Muscle of arm (tissue), 14 donors: ENCODE measurements at places on chromosomes 12 and 14.

- DNase-seq: no peak
These were observed 150.5 kb downstream of the CRADD start for GRCh38 chr12:93827669-93828068.

- DNase-seq: peak; percentile 25
These were observed 13.3 kb upstream of the MAP3K9 start for GRCh38 chr14:70822530-70823185.

DNA sequence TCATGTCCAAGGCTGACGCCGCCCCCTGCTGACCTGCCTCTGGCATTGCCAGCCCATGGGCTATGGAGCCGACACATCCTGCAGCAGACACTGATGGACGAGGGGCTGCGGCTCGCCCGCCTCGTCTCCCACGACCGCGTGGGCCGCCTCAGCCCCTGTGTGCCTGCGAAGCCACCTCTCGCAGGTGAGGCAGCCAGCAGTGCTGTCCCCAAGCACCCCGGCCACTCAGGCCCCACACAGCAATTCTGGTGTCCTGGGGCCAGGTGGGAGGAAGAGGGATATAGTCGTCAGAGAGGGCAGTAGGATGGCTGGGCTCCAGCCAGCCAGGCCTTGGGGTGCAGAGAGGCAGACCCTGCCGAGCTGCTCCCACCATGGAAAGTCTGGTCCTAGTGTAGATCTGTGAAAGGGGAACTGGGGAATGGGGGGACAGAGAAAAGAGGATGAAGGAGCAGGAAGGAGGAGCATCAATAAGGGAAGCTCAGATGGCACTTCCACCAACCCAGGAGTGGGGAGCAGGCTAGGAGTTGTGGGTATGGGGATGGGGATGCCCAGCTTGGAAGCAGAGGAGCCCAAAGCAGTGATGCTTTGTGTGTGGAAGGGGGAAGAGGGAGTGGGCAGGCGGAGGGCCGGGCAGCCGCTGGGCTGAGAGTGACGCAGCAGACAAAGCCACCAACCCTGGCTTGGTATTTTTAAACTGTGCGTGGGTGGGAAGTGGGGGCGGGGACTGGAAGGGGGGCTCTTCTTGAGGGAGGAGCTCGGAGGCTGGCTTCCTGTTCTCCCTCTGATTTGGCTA, 4.7 kb downstream of the NAB2 start:
- peak; percentile 65 for DNase-seq

GRCh38 chr14:83757916-83758315, 1772.0 kb upstream of the FLRT2 start:
- DNase-seq: no peak

GRCh38 chr12:51246254-51246853, 7.7 kb downstream of the DAZAP2 start:
- DNase-seq: no peak
